ENCODE measurements at places on chromosomes 1 and 21.

- DNase-seq: no peak
Observed at GRCh38 chr1:24526940-24527542, 24.4 kb downstream of the RCAN3 start.

GRCh38 chr1:224430511-224431113 lies 4.0 kb downstream of the WDR26 start:
- peak; percentile 22 for DNase-seq

DNA sequence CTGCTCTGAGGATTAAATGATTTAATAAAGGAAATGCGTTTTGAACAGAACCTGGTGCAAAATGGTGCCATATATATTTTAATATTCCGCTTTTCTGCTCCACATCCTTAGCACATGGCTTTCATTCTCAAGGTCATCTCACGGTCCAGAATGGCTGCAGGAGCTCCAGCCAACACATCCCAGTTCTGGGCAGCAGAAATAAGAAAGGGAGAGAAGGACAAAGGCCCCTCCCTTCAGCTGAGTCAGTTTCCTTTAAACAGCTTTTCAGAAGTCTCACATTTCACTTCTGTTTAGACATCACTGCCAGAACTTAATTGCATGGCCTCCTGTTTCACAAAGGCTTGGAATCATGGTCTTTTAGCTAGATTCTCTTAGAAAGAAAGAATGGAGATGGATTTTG lies 75.2 kb upstream of the LRRN2 start:
- DNase-seq: no peak

DNA sequence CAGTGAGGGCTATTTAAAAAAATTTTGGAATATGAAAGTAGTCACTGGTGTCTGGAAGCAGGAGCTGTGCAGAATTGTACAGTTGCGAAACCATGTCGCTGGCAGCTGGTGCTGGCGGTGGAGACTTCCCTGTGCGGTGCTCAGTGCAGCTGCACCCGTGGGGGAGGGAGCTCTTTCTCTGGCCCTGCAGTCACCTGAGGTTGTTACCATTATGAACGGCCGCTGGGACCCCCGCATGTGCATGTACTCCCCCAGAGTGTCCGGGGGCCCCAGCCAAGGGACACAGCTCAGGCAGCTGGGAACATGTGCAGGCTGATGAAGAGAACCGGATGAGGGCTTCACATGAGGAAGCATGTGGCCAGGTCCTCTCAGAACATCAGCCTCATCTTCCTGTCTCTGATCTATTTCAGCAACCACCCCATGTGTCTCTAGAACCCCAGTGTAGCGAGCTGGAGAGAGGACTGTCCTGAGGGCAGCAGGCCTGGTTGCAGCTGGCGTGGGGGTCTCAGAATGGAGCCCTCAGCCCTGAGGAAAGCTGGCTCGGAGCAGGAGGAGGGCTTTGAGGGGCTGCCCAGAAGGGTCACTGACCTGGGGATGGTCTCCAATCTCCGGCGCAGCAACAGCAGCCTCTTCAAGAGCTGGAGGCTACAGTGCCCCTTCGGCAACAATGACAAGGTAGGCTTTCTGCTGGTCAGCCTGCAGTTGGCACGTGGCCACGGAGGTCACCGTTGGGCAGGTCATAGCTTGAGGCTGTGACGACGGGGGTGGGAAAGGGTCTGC lies at the start of gene TRPM2:
TRPM2 (plus strand) TSS at position 431 of the 780 bp plus-strand sequence; CDS start at position 511, 80 bp downstream.
- no peak for DNase-seq

DNA sequence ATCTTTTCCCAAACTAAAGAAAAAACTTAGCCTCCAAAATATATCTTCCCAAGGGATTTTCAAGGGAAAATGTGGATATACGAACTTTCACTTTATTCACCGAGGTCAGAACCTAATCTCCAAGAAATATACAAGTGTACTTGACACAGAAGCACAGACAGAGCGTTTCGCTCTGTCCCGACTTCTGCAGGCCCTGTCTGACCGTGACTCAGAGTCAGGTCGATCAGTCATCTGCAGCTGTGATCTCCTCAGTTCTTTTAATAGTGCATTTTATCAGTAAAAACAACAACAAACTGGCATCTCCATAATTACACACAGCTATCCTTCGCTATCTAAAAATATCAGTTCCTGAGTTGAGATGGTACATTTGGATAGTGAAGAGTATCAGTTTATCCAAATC lies 226.6 kb downstream of the TM2D1 start:
- DNase-seq: no peak

DNA sequence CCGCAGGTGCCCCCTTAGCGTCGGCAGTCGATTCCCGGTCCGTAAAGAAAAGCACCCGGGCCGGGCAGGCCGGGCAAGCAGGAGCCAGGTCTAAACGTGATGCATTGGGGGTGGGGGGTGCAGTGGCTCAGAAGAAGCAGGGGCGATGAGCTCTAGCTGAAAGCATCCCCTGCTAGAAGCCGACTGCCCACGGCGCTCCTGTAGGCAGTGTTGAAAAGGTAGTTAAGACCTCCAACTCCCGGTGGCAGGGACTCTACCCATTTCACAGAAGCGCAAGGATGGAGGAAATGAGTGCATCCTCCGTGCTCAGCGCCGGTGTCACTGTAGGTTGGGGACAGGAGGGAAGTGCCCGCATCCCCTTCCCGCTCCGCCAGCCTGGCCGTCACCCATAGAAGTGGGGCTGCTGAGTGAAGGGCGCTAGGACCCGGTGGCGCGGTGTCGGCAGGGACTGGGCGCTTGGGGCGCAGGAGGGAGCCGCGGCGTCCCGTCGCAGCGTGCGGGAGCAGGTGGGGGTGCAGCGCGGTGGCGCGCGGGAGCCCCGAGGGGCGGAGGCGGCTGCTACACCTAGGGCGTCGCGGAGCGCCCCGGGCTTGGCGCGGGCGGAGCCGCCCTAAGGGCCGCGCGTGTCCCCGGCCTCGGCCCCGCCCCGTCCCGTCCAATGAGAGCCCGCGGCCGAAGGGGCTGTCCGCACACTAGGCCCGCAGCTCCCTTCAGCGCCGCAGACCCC lies at the start of gene WNT2B:
WNT2B (plus strand) TSS at position 688 of the 727 bp plus-strand sequence. CDS start 298 bp downstream, outside the sequence.
- peak; percentile 33 for DNase-seq

DNA sequence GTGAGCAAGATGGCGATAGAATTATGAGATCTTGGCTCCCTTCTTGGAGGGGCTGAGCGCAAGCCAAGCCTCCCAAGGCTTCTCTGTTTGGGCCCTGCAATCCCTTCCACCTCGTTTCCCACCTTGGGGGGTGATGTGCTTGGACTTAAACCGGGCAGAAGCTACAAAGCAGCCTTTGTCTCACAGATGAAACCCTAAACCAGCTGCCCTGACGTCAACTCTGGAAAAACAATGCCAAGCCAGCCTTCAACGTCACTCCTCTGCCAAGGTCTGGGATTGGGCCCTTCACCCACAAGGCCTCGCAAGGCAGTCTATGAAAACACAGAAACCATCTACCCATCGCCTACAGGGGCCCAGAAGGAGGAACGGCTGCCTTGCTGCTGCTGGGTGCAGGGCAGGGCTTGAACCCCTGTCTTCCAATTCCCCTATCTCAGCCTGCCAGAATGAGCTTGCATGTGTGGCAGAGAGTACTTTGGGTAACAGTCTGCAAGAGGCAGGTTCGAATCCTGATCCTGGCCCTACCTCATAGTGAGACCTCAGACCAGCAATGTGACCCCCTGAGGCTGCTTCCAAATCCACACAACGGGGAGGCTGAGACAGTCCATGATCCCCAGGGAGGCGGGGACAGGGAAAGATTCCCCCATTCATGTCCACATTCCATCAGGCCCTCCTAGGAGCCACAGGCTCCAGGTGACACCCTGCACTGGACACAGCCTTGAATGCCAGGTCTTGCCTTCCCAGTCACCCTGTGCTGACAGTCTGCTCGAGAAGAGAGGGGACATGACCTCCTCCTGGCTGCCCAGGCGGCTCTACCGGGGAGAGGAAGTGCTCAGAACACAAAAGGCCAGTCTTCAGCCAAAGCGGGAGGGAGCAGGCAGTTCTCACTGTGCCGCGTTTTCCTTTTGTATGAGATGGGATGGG lies 15.0 kb downstream of the IFFO2 start:
- DNase-seq: no peak

DNA sequence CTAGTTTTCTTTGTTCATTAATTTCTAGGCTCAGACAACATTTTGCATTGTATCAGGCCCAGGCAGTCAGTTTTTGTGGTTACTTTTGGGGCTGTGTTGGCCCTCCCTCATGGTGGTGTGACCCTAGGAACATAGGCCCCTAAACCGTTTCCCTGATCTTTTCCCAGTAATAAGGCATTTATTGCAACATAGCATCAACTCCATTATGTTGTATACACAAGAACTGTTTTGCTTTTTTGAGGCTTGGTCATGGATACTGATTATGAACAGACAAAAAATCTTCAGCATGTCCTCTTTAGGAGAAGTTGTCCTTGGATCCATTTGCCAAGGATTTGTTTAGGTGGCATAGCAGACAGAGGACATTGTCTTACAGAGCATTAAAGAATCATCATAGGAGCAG lies 10.3 kb downstream of the B3GALT2 start:
- no peak for DNase-seq

- no peak for DNase-seq
Observed at GRCh38 chr1:46303872-46304326, 401 bp downstream of the UQCRH start.

GRCh38 chr1:96538883-96539282 lies 182.7 kb upstream of the PTBP2 start:
- DNase-seq: no peak

- no peak for DNase-seq
Observed at GRCh38 chr1:109628540-109629321, 9.1 kb downstream of the AMPD2 start.

DNA sequence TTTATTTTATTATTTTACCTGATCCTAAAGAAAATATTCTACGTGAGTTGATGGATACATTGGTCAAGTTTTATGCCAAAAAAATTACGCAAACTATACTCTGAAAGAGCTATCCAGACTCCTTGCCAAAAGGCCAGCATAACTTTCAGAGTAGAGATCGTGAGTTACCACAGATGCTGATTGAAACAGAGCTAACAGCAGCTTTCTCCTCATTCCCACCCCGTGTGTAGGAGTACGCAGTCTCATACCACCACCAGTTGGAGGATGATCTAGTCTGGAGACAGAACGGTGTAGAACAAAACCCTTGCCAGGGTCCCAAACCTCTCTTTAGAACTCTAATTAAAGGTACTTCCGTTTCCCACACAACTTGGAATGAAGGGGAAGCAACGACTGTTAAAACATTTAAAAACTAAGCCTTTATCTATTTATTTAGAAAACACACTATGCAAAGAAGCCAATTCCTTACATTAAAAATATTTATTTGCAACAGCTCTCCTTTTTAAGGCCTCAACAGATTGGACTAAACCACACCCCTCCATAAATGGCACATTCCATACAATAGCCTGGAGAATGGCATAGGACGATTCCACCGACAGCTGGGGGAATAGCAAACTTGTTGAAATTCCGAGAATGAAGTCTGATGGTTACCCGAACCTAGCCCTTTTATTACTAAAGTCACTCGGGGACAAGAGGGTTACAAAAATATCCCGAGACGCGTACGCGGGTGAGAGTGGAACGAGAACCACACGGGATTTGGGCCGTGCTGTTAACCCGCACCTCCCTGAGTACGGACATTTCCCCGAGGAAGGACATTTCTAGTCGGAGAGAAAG lies 1.4 kb downstream of the NUCKS1 start:
- peak; percentile 19 for DNase-seq

GRCh38 chr1:58622571-58622970 lies 45.5 kb upstream of the TACSTD2 start:
- no peak for DNase-seq

DNA sequence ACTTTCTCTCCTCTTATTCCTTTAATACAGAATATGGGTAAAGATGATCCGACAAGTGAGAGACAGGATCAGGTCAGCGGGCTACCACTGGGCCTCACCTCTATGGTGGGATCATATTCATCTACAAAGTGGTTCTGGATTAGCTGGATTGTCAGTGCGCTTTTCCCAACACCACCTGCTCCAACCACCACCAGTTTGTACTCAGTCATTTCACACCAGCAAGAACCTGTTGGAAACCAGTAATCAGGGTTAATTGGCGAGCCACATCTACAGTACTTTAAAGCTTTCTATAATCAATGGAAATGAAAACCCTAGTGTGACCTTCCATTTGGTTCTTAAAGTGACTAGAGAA lies 643 bp downstream of the NRAS start:
- DNase-seq: no peak

DNA sequence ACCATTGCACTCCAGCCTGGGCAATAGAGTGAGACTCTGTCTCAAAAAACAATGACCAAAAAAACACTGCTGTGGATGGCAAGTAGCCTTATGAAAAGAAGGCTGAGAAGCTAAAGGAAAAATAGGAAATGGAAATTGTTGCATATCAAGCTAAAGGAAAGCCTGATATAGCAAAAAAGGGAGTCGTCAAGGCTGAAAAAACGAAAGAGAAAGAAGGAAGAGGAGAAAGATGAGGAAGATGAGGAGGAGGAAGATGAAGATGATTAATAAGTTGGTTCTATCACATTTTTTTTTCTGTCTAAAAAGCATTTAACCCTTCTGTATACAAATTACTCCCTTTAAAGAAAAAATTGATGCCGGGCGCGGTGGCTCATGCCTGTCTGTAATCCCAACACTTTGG lies 10.2 kb upstream of the PRDX1 start:
- no peak for DNase-seq

DNA sequence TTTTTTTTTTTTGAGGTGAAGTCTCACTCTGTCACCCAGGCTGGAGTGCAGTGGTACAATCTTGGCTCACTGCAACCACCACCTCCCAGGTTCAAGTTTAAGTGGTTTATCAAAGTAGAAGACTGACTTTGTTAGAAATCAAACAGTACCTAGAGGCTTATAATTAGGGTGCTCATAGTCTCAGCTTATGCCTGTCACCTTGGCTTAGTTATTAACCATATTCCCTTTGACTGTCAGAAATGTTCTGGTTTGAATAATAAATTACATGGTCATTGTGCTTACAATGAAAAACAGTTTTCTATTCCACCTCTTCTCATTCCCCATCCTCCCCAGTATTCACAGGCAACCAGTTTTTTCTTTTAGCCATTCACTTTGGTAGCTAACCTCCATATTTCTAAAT lies 54.8 kb downstream of the CTTNBP2NL start:
- no peak for DNase-seq

DNA sequence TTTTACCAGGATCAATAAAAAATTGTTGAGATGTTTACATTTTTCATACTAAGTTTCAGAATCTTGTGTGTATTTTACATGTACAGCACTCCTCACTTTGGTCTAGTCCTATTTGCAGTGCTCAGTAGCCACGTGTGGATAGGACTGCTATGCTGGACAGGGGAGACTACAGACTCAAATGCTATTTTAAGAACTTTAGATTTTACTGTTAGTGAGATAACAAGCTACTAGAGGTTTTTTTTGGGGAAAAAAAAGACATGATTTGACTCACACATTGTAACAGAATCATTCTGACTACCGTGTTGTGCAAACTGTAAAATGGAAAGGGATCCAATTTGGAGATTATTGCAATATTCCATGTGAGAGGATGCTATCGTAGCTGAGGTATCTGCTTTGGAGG lies 418.9 kb upstream of the PRMT6 start:
- DNase-seq: no peak

DNA sequence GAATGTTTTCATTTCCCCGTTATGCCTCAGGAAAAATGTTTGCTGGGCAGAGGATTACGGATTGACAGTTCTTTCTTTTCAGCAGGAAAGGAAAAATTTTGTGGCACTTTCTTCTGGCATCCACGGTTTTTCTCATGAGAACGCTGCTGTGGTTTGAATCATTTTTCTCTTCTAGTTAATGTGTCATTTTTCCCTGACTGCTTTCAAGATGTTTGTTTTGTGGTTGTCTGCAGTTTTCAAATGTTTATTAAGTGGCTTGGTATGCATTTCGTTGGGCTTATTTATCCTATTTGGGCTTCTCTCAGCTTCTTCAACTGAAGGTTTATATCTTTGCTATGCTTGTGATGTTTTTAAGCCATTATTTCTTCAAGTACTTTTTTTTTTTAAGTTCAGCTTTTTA lies 359.0 kb downstream of the RGS7 start:
- DNase-seq: no peak

Data from activated T-helper 2 cell treated with anti-CD3 and anti-CD28 coated beads, Interferon-gamma antibody, Interleukin-2, Interleukin-4, amounts not matched to agents 10 μg/mL and 5 μg/mL and 100 μg/mL, durations not matched to agents 14 hours and 24 hours and 36 hours (primary cell).